Osteocyte (in vitro differentiated cells): ENCODE measurements at places on chromosomes 12 and 14. TPM values are rescaled to one million over a fixed set of nuclear protein-coding genes. Genes with fewer than 3 reads are reported as not detected.

- DNase-seq: no peak
Measured at GRCh38 chr12:85072826-85073225, 36.7 kb downstream of the LRRIQ1 start.

DNA sequence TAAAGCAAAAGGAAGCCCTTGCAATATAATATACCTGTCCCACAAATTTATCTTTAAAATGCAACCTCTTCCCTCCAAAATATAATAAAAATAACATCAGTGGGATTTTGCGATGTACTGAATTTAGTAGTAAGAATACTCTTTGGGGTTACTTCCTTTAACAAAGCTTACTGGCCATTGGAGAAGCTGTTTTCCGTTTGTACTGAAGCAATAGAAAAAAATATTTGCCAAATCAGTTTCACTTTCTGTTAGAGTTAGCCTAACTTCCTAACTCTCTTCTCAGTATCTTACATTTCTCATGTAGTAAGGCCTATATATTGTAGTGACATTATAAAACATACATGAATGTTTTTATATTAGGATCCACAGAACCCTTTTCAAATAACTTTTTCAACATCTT, 3.7 kb downstream of the MAX start:
- no peak for DNase-seq

DNA sequence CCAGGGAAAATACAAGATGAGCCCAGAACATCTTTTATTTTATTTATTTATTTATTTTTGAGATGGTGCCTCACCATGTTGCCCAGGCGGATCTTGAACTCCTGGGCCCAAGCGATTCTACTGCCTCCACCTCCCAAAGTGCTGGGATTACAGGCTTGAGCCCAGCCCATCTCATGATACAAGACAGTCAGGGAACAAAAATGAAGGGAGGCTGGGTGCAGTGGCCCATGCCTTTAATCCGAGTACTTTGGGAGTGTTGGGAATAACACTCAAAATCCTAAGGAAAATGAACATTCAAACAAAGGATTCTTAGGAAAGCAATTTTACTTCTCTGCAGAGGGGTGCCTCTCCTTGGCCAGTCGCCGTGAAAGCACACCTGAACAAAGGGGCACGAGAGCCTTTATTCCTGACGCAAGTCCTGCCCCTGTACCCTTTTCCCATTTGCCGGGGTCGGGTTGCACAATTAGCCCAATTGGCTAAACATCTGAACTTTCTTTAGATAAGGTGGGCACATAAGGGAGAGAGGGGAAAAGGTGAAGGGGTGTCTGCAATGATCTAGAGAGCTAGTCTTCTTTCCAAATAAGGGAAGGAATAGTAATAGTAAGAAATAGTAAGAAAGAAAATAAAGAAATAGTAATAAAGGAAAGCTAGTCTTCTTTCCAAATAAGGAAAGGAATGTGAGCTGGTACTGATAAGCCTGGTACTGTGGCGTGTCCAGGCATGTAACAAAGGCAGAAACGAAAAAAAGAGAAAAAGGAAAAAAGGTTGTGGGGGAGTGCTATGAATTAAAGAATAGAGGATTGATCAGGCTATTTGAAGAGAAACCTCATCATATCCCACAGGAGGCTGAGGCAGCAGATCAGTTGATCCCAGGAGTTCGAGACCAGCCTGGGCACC, 13.4 kb downstream of the NCAPD2 start:
- DNase-seq: no peak

DNA sequence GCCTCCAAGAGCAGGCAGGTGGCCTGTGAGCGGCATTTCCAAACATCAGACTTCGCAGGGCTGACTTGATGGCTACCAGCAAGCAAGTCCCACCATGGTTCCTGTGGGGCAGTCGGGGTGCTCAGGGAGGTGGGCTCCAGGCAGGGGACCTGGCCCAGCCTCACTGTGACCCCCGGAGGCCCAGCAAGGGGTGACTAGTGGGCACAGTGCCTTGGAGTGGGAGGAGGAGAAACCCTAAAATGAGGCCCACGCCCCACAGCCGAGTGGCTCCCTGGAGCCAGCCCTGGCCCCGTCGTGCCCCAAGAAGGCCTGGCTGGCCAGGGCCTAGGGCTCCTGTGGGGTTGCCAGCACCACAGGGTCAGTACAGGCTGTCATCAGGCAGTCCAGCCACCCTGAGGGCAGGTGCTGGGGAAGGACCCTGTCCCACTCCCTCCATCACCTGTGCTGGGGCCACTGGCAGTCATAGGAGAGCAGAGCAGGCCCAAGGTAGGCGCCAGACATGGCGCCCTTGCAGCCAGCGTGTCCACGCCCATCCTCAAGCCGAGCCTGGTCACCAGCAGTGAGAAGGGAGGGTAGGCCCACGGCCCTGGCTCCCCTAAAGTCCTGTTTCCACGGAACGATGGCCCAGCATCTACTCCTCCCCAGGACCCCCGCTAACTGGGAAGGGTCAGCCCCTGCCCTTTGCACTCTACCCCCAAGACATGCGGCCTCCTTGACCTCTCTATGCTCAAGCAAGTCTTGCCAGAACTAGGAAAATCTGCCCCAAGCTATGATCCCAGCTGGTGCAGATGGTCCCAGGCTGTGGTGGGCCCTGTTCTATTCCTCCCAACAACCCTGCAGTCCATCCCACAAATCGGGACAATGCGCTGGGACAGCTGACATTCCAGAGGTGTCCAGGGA, 144.2 kb upstream of the C14orf180 start:
- DNase-seq: peak; percentile 83

- no peak for DNase-seq
Measured at GRCh38 chr12:49089821-49090773, 4.5 kb downstream of the DHH start.

- DNase-seq: no peak
Measured at GRCh38 chr14:91516663-91517388, 6.7 kb upstream of the PPP4R3A start.

GRCh38 chr14:31128601-31129526, 78.7 kb downstream of the HECTD1 start:
- no peak for DNase-seq

DNA sequence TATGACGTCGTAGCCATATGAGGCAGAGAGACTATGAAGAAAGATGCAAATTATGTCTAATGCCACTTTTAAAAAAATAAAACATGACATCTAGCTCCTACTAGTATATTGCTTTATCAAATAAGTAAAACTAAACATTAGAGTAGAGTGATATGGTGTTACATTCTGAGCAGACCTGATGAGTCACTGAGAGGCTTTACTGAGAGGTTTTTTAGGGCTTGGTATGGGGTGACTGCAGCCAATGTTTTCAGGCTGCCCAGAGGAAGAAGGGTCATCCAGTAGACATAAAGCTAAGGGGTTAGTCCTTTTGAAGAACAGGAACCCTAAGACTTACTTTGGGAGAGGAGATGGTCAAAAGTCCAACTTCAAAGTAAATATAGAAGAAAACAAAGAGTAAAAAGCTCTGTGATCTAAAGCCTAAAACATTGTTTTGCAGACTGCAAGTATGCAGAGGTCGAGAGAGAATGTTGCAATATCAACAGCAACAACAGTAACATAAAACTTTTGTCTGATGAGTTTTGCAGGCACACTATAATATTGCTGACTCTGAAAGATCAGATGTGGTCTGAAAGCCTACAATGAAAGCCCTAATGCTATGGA, 774.7 kb downstream of the TMTC2 start:
- DNase-seq: no peak

DNA sequence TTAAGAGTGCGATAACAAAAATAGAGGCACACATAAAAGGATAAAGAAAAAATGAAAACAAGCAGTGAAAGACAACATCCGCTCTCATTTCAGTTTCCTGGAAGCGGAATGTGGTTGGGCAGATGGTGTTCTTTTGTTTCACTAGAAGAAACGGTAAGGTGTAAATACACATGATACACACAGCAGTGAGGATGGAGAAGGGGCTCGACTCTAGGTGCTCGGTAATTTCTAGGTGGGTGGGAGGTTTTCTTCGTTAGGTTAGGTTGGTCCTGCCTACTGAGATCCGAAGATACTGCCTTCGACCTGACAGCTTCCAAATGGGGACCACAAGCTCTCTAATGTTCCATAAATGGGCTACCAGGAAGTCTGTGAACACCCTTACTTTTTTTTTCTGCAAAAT, 1082.5 kb downstream of the BCL11B start:
- no peak for DNase-seq

DNA sequence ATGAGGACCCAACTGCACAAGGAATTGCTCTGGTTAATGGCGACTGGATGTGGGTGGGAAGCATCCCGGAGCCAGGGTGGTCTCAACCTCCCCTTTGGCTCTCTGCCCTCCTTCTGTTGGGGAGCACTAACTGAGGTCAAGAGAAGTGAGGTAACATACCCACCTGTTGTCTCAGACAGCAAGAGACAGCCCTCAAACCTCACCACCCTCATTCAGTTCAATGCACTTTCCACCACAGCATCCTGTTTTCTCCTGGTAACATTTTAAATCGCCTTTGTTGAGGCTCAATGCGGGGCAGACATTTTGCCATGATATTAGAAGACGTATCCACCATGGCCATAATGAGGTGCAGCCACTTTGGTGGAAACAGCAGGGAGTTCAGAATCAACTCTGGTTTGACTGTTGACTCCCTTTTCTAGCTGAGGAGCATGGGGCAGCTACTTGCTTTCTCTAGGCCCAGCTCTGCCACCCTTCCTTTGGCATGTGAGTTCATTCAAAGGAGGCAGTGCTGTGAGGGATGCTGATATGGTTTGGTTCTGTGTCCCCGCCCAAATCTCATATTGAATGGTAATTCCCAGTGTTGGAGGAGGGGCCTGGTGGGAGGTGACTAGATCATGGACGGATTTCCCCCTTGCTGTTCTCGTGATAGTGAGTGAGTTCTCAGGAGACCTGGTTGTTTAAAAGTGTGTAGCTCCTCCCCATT, 338.6 kb downstream of the PCNX1 start:
- peak; percentile 34 for DNase-seq

DNA sequence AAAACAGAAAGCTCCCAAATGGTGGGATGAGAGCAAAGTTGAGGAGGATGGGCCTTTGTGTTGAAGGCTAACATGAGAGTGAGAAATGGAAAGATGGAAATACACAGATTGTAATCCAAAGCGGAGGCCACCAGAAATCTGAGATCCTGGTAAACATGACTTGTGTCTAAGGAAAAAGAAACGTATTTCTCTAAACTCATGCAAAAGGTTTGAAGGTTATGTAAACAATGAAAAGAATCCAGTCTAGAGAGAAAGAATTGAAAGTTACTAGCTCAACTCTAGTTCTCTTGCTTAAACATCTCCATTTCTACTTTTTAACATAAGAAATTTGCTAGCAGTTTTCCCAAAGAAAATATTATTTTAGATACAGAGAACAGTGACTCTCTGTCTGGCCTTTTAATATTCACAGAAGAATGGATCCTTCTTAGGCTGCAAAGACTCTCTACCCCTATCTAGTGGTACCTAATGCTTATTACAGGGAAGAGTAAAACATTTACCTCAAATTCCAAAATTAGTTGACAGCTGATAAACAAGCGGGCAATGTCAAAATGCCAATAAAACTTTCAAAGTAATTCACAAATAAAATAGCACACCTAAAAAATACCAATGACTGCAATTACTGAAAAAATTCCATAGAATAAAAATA, 75.8 kb upstream of the SOX5 start:
- DNase-seq: no peak

DNA sequence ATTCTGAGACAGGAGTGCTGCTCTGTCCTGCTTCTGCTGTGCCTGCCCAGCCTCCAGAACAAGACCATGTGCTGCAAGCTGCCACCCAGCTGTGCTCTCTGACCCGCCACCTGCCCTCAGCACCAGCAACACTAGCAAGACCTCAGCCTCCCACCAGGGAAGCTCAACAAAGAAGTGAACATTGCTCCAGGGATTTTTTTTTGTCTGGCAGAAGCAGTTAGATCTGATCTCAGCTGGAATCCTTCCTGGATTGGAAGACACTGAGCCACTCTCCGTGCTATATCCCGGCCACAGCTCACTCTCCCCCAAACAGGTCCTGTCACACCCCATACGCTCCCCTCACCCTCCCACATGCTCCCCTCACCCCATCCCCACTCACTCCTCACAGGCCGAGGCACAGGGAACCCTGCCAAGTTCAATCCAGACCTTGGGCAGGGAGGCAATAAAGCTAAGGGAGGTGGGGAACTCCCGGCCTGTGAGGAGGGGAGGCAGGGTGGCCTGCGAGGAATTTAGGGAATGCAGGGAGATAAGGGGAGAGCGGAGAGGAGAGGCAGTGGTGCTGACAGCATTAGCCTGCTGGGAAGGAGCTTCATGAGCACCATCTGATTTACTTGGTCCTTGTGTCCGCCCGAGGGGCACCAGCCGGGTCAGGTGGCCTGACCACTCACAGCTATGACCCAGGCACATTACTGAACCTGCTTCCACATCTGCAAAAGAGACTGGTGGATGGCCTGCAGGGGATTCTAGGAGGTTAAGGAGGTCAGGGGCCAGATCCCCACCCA, 29.7 kb downstream of the CCDC85C start:
- no peak for DNase-seq

DNA sequence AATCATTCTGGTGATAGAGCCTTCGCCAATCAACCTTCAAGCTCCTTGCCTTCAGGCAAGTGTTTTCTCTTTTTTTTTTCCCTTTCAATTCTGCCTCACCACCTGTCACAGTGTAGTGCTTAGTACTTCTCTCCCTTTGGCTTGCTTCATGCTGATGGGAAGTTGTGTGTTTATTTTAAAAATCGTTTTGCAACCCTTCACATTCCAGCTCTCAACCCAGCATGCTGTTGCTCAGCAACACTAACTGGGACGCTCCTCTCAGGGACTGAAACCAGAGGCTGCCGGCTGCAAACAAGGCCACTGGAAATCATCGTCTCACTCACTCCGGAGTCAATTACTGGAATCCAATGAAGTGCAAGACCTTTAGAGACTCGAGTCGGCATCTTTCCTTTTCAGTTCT, 342.7 kb downstream of the PRKD1 start:
- no peak for DNase-seq

DNA sequence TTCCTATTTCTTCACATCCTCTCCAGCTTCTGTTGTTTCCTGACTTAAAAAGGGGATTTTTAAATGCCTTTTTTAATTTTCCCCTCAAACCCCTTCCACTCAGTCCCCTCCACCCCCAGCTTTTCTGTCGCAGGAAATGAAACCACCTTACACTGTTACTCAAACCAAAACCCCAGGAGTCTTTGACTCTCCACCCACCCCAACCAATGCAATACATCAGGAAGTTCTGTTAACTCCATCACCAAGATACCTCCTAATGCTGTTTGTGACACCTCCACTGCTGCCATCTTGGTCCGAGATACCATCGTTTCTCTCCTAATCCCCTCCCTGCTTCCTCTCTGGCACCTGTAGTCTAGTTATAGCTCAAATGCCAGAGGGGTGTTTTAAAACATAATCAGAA, 25.4 kb upstream of the CPM start:
- DNase-seq: no peak

ARF3 gene
- total RNA-seq: 138 and 144 TPM in 2 replicates

GAS2L3 gene
- 10.9 and 11.3 TPM in 2 replicates for total RNA-seq

ANKRD52 gene
- 67.7 and 75.4 TPM in 2 replicates for total RNA-seq

GARIN6 gene
- not detected in 2 replicates for total RNA-seq

KRT73 gene
- total RNA-seq: not detected in 2 replicates

CHST11 gene
- total RNA-seq: 7.5 and 8.2 TPM in 2 replicates

SIRT4 gene
- 0.94 and 0.97 TPM in 2 replicates for total RNA-seq
